ENCODE measurements at places on chromosomes 4 and X. TPM values are rescaled to one million over a fixed set of nuclear protein-coding genes. Genes with fewer than 3 reads are reported as not detected.

PCDH10 gene
- total RNA-seq: 0.29 TPM

DCTD gene
- total RNA-seq: 75.8 TPM

FTHL17 gene
- total RNA-seq: not detected

ADH6 gene
- not detected for total RNA-seq

TBC1D1 gene
- total RNA-seq: 402 TPM

CFI gene
- 48.4 TPM for total RNA-seq

SGMS2 gene
- total RNA-seq: 14.9 TPM

PNMA6F gene
- not detected for total RNA-seq

FHIP1A gene
- total RNA-seq: 8.8 TPM

FAM241A gene
- total RNA-seq: 4.1 TPM

XAGE5 gene
- not detected for total RNA-seq

CXCL11 gene
- not detected for total RNA-seq

HTRA3 gene
- total RNA-seq: 65.3 TPM

DNA sequence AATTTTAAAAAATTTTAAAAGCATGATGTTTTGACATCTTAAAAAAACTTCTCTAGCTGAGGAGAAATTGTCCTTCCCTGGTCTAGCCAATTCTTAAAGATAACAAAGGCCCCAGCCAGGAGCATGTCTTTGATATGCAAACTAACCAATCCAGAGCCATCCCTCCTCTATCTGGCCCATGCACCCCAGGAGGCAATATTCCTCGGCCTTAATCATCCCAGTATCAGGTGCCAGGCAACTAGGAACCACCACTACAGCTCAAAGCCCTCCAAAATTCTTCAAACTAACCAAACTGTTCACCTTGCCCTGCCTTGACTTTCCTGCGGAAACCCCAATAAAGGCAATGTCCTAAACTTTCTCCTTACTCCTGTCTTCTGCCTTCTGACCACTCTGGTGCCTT is 97.8 kb upstream of the USP9X start:
- H3K4me1 ChIP-seq: no peaks in the 10 kb centered on the region
- no peaks in the 10 kb centered on the region for H3K36me3 ChIP-seq
- no peak overlapping the region for H3K4me3 ChIP-seq
- H3K27ac ChIP-seq: no peak overlapping the region
- no peak for DNase-seq
- H3K27me3 ChIP-seq: no peaks in the 10 kb centered on the region

DNA sequence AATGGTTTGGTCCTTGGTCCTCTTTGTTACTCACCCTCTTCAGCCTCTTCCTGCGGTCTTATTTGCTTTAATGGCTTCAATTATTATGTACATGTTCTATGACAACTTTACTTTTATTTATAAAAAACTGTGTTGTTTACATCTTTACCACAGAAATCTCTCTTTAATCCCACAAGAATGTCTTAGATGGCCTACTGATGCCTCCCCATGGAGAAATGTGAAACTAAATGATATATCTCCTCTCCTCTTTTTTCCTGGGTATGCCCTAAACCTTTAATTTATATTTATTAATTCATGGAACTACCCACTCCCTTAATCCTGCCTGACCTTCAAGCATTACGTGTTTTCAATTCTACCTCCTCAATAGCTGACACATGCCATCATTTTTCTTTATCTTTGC is 573.2 kb downstream of the CENPC start:
- H3K27me3 ChIP-seq: no peaks in the 10 kb centered on the region
- H3K27ac ChIP-seq: no peak overlapping the region
- no peak for DNase-seq

DNA sequence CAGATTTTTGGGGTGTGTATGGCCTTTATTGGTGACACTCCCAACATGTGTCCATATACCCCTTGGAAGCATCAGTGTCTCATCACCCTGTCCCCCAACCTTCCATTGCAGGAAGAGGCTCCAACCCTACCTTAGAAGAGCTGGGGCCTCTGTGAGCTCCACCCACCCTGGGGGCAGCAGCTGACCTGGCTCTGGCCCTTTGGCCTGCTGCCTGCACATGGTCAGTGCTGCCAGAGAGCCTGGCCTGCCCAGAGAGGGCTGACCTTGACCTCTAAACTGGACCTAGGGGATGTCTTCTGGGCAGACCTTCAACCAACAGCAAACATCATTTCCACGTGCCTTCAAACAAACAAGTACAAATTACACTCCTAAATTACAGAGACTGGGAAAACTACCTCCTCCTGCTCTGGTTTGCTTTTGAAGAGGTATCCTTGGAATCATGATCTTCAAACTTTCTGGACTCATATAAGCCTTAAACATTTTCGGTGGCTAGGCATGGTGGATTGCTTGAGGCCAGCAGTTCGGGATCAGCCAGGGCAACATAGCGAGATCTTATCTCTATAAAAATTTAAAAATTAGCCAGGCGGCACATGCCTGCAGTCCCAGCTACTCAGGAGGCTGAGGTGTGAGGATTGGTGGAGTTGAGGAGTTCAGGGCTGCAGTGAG is 27.3 kb upstream of the KIAA0232 start:
- no peak overlapping the region for H3K4me3 ChIP-seq
- no peaks in the 10 kb centered on the region for H3K4me1 ChIP-seq
- H3K36me3 ChIP-seq: no peaks in the 10 kb centered on the region
- no peak for DNase-seq
- no peak overlapping the region for H3K27ac ChIP-seq
- H3K27me3 ChIP-seq: no peaks in the 10 kb centered on the region

DNA sequence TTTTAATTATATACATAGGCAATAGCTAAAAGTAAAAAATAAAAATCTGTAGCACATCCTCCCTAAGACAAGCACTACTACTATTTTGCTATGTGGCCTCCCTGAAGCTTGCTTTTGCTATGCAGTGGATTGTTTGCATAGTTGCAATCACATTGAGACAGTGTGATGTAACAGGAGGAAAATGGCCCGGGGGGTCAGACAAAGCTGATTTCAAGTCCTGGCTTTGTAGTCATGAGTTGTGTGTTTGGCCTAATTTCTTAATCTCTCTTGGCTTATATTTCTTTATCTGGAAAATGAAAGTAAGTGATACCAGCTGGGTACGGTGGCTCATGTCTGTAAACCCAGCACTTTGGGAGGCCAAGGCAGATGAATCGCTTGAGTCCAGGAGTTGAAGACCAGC is 166.6 kb downstream of the LHFPL1 start:
- H3K4me3 ChIP-seq: no peak overlapping the region
- no peaks in the 10 kb centered on the region for H3K27me3 ChIP-seq
- no peaks in the 10 kb centered on the region for H3K4me1 ChIP-seq
- H3K27ac ChIP-seq: no peak overlapping the region
- no peaks in the 10 kb centered on the region for H3K36me3 ChIP-seq

GRCh38 chr4:23135792-23136645 is 443.3 kb downstream of the GBA3 start:
- no peaks in the 10 kb centered on the region for H3K4me1 ChIP-seq
- no peak overlapping the region for H3K27ac ChIP-seq
- H3K27me3 ChIP-seq: no peaks in the 10 kb centered on the region
- H3K4me3 ChIP-seq: no peak overlapping the region
- DNase-seq: no peak
- no peaks in the 10 kb centered on the region for H3K36me3 ChIP-seq

DNA sequence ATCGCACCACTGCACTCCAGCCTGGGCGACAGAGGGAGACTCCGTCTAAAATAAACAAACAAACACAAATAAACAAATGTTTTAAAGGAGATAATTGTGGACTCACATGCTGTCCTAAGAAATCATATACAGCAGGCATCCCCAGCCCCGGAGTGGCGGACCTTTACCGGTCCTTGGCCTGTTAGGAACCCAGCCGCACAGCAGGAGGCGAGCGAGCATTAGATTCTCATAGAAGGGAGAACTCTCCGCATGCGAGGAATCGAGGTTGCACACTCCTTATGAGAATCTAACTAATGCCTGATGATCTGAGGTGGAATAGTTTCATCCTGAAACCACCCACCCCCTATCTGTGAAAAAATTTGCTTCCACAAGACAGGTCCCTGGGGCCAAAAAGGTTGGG is 39.0 kb downstream of the EIF2S3 start:
- DNase-seq: no peak
- H3K27me3 ChIP-seq: no peaks in the 10 kb centered on the region
- H3K4me1 ChIP-seq: no peaks in the 10 kb centered on the region
- H3K36me3 ChIP-seq: no peaks in the 10 kb centered on the region
- H3K27ac ChIP-seq: no peak overlapping the region

DNA sequence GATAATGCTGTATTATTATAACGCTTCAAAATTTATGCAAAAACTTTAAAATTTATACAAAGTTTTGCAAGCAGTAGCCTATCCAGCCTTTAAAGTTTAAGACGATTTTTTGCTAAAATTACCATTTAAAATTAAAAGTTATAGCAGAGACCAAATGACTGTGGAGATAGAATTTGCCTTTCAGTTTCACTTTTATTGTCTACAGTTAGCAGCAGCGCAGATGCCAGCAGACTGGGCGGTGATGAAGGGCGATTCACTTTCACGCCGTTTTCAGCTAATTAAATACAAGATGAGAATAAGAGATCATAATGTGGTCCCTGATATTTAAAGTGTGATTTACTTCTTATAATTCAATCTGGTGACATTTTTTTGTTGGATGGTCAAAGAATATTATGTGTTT is 1381.5 kb upstream of the ADGRL3 start:
- H3K4me3 ChIP-seq: no peak overlapping the region
- no peak overlapping the region for H3K27ac ChIP-seq
- no peaks in the 10 kb centered on the region for H3K4me1 ChIP-seq
- DNase-seq: no peak
- no peaks in the 10 kb centered on the region for H3K36me3 ChIP-seq

DNA sequence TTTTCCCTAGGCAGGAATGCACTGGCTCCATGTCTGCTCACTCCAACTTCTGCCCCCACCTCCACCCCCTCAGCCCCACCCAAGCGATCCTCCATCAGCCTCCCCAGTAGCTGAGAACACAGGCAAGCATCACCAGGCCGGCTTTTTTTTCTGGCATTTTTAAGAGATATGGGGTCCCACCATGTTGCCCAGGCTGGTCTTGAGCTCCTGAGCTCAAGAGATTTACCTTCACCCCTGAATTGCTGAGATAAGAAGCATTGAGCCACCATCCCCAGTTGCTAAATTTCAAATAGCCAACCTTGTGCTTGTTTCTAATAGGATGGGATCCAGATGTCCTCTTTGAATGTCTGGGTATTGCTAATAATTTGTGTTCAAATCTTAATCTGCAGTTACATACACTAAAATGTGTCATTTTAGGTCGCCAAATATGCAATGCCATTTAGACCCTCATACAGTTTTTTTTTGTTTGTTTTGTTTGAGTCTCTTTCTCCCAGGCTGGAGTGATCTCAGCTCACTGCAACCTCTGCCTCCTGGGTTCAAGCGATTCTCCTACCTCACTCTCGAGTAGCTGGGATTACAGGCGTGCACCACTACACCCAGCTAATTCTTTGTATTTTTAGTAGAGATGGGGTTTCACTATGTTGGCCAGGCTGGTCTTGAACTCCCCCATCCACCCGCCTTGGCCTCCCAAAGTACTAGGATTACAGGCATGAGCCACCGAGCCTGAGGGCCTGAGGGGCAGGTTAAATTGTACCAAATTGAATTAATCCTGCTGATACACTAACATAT is 8.8 kb downstream of the LARP7 start:
- no peak for DNase-seq
- H3K36me3 ChIP-seq: no peaks in the 10 kb centered on the region
- no peaks in the 10 kb centered on the region for H3K4me1 ChIP-seq
- no peak overlapping the region for H3K4me3 ChIP-seq

- H3K4me3 ChIP-seq: no peak overlapping the region
- no peak overlapping the region for H3K27ac ChIP-seq
- H3K36me3 ChIP-seq: no peaks in the 10 kb centered on the region
These were observed 11.3 kb downstream of the MAGEA1 start for GRCh38 chrX:153190381-153190780.

- H3K4me1 ChIP-seq: no peaks in the 10 kb centered on the region
- no peak for DNase-seq
- H3K36me3 ChIP-seq: no peaks in the 10 kb centered on the region
- H3K4me3 ChIP-seq: no peak overlapping the region
These were observed 38.2 kb downstream of the TRPC3 start for GRCh38 chr4:121913667-121914066.

- no peak overlapping the region for H3K27ac ChIP-seq
- H3K4me1 ChIP-seq: no peaks in the 10 kb centered on the region
- DNase-seq: no peak
- H3K36me3 ChIP-seq: no peaks in the 10 kb centered on the region
- H3K4me3 ChIP-seq: no peak overlapping the region
- no peaks in the 10 kb centered on the region for H3K27me3 ChIP-seq
These were observed 7.3 kb downstream of the LRPAP1 start for GRCh38 chr4:3524920-3525319.

- no peaks in the 10 kb centered on the region for H3K36me3 ChIP-seq
- no peaks in the 10 kb centered on the region for H3K27me3 ChIP-seq
- H3K27ac ChIP-seq: no peak overlapping the region
- no peak for DNase-seq
- H3K4me3 ChIP-seq: no peak overlapping the region
These were observed 1661.6 kb upstream of the PCDH7 start for GRCh38 chr4:29058531-29058930.

- no peak overlapping the region for H3K4me3 ChIP-seq
- no peak overlapping the region for H3K27ac ChIP-seq
- H3K27me3 ChIP-seq: no peaks in the 10 kb centered on the region
- H3K4me1 ChIP-seq: no peaks in the 10 kb centered on the region
- no peaks in the 10 kb centered on the region for H3K36me3 ChIP-seq
These were observed 125.6 kb upstream of the S100G start for GRCh38 chrX:16524316-16524715.

- no peak overlapping the region for H3K27ac ChIP-seq
- no peak overlapping the region for H3K4me3 ChIP-seq
- H3K27me3 ChIP-seq: no peaks in the 10 kb centered on the region
- H3K36me3 ChIP-seq: no peaks in the 10 kb centered on the region
- DNase-seq: peak; percentile 23
- H3K4me1 ChIP-seq: no peaks in the 10 kb centered on the region
These were observed 133.2 kb downstream of the ARHGAP6 start for GRCh38 chrX:11532291-11533078.

- H3K4me1 ChIP-seq: no peaks in the 10 kb centered on the region
- no peak overlapping the region for H3K27ac ChIP-seq
- H3K4me3 ChIP-seq: no peak overlapping the region
- H3K27me3 ChIP-seq: peaks cover 12% of the 10 kb centered on the region
- no peaks in the 10 kb centered on the region for H3K36me3 ChIP-seq
These were observed 64.1 kb upstream of the NKX1-1 start for GRCh38 chr4:1470393-1470670.

DNA sequence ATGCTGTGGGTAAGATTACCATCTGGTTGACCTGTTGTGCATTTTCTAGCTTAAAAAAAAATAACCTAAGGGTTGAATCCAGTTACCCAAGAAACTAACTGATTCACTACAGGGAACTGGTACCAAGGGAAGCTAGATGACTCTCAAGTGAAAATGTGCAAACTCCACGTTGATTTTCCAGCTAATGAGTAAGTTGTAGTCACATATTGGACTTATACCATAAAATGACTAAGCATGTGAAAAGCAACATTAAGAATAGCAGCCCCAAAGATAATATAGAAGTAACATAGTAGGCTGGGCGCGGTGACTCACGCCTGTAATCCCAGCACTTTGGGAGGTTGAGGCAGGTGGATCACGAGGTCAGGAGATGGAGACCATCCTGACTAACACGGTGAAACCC is 270.9 kb downstream of the SPRY1 start:
- no peaks in the 10 kb centered on the region for H3K36me3 ChIP-seq
- no peak overlapping the region for H3K27ac ChIP-seq
- H3K27me3 ChIP-seq: no peaks in the 10 kb centered on the region
- H3K4me3 ChIP-seq: no peak overlapping the region
- no peak for DNase-seq
- no peaks in the 10 kb centered on the region for H3K4me1 ChIP-seq

All from uterus (tissue), 4 donors.